CD4-positive, alpha-beta T cell treated with Interleukin-6 at 100 ng/mL for 8 hours (primary cell): ENCODE measurements at places on chromosomes 12 and 14.

GRCh38 chr12:93776581-93777018 lies 99.4 kb downstream of the CRADD start:
- DNase-seq = no peak

- no peak for DNase-seq
These were observed 229.4 kb upstream of the RGS6 start for GRCh38 chr14:71702786-71703185.

DNA sequence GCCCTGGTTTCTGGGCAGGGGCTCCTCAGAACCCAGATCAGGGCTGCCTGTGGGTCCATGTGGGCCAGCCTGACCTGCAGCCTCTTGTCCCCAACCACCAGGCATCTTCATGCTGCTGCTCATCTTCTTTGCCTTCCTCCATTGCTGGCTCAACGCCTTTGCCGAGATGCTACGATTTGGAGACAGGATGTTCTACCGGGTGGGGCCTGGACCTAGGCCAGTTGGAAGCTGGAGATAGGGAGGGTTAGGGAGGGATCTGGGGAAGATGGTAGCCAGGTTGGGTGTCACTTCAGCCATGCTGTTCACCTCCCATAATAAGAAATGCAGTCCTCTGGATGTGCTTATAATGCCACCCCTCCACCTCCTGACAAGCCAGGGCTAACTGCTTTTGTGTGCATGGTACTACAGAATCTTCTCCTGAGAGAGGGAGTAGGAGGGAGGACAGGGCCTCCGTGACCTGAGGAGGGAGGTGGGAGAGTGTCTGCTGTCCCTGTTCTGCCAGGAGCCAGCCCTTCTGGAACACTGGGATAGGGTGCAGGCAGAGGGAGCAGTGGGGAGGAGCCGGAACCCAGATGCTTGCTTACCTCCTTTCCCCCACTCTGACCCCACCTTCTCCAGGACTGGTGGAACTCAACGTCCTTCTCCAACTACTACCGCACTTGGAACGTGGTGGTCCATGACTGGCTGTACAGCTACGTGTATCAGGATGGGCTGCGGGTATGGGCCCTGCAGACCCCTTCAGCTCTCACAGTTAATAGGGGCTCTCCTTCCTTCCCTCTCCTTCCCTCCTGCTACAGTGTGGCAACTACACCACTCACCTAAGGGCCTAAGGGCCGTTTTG lies 17.6 kb downstream of the SOAT2 start:
- DNase-seq = no peak

DNA sequence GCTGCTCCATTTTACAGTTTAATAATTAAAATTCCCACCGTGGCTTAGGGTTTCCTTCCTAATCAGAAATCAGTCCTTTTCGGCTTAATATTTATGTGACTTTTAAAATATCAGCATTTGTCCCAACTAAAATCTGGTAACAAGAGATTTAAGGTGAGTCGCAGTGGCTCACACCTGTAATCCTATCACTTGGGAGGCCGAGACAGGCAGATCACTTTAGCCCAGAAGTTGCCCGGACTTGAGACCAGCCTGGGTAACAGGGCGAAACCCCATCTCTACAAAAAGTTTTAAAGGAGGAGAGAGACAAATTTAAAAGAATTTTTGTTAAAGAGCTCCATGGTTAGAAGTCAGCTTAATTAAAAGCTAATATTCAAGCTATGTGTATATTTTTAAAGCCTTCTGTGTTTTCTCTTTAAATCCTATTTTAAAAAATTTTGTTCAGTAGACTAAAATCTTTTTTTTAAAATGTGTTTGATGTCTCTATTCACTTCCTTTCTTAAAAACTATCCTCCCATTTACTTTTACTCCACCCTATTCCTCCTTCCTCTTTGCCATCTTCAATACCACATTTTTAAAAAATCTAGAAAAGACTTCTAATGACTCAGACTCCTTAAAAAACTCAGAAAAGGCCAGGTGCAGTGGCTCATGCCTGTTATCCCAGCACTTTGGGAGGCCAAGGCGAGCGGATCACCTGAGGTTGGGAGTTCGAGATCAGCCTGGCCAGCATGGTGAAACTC lies 3.8 kb upstream of the TAC3 start:
- no peak for DNase-seq

GRCh38 chr14:100467939-100468338 lies 119.3 kb downstream of the BEGAIN start:
- DNase-seq = no peak

- DNase-seq = peak; percentile 69
These were observed 2.9 kb upstream of the SETD1B start for GRCh38 chr12:121800694-121801594.

GRCh38 chr12:105773471-105773870 lies 365.3 kb downstream of the NUAK1 start:
- DNase-seq = no peak

- DNase-seq = no peak
These were observed 67.0 kb downstream of the FBXW8 start for GRCh38 chr12:116977465-116978380.

- DNase-seq = no peak
These were observed 43.2 kb upstream of the BCL11B start for GRCh38 chr14:99315197-99315596.

GRCh38 chr14:87992718-87993628 lies at the start of gene GALC:
TSS of gene GALC (minus strand) at chr14:87993182. CDS start at chr14:87993164, 18 bp downstream.
- DNase-seq = peak; percentile 93

GRCh38 chr12:56839915-56840325 lies 76.8 kb downstream of the HSD17B6 start:
- no peak for DNase-seq
